ENCODE measurements at places on chromosomes 2 and 18.

DNA sequence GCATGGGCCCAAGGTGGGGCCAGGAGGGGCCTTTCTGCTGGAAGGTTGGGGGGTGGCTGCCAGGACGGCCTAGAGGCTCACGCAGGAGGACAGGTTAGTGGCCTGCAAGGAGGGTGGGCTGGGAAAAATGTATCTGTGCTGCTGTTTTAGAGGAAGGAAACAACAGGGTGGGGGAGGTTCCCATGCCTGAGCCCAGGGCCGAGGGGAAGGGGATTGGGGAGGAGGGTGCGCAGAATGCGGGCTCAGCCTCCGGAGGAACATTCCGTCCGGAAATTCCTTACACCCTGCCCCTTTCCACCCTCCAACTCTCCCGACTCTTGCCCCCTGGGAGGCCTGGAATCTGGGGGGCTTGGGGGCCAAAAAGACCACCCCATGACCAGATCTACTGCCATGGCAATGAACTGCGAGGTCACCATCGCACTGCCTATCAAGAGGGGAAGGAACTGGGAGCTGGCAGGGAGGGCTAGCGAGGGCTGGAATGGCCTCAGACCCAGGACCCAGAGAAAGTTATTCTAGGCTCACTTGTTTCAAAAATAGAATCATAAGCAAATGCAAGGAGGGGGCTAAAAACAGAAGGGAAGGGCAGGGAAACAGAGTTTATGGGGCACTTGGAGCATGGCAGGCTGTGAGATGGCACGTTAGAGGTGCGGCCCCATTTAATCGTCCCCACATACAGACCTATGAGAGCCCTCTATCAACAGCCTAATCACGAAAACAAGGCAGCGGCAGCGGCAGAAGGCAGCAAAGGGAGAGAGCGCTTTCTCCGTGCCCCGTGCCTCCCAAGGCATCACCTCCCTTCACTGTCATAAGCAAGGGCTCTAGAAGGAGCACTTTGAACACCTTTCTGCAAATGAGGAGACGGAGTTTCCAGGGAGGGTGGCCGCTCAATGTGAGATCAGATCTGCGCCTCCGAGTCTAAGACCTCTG lies 90.4 kb downstream of the TNS1 start:
- no peak for DNase-seq

DNA sequence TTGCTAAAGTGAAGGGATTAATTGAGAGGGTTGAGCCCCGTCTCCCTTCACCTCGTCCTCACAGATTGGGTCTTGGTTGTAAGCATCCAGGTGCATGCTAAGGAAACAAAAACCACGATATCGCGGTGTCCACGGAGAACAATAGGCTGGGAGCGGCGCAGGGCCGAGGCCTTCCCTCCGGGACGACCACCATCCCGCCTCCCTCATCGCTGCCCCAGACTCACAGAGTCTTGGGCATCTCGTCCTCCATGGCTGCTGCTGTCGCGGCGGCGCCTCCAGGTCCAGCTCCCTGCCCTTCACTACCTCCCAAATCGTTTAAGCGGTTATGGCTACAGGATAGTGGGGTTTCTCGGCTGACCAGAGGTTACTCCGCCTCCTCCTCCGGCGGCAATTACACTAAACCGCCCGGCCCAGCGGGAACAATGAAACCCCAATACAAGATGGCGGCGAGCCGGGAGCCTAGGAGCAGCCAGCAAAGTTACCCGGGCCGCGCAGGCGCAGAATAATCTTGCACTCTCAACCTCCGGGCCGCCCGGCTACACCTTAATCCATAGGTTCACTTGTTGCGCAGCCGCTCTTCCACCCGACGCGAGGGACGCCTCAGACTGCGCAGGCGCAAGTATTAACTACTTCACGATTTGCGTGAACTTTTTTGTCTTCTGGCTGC lies at the start of gene TIA1:
Gene TIA1 (minus strand): TSS at position 448 of the 667 bp plus-strand sequence. CDS start 198 bp downstream, at position 250.
- DNase-seq = peak; percentile 98

DNA sequence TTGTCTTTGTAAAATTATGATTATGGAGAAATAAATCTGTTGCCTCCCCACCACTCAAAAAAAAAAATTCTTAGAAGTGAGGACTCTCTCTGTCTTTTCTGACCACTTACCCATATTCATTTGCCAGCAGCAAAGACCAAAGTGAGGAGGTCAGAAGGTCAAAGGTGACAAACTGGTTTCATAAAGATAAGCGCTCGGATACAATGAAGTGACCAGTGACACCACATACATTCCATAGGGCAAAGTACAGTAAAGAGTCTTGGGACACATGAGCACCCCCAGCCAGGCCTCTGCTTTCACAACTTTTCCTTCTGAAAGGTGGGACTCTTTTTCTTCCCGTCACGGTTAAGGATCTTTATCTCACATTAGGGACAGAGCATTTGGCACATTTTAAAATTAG lies 75.9 kb upstream of the TCF4 start:
- no peak for DNase-seq

DNA sequence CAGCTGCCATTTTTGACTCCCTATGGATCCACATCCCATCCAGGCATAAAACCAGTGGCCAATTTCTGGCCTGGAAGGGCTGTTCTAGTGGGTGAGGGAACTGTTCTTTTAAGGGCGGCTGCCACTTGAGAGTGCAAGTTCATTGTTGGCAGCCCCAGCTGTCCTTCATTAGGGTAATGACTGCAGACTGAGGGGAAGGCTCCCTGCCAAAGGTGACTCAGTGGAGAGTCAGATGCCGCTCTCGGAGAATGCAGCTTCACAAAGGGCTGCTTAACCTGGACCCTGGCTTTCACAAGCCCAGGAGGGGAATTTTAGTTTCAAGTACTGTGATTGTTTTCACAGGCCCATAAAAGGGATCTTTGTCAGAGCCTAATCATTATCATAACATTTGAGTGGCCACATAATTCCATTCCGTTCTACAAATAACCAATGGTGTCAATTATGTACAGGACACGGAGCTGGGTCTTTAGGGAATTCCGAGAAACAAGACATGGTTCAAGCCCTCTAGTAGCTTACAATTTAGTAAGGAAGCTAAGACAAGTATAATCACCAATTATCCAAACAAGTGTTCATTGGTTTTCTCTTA lies 235.7 kb downstream of the CDCA7 start:
- DNase-seq = no peak

GRCh38 chr18:49597157-49597931 lies 35.5 kb downstream of the LIPG start:
- DNase-seq = no peak

DNA sequence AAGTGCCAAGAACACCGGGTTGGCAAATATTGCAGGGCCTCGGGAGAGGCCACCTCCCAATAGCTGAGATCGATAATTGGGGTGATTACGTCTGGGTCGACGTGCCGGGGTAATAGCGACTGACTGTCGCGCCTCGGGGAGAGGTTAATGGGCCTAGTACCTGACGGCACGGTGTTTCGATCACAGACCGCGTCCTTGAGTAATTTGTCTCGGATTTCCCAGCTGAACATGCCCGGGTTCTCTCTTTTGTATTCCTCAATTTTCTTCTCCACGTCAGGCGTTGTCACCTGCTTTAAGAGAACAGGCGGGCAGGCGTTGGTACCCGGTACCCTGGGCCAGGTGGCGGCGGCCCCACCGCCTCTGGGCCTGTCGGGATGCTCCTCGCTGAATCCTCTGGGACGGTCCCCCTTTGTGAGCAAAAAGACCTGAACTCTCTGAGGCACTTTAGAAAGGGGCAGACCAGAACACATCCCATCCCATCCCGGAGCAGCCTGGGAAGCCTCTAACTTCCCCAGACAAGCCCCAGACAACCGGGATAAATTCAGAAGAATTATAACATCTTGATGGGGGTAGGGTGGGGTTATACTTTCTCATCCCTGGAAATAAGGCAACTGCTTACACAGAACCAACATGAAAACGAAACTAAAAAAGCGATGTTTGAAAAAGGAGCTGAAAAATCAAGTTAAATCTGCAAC lies 3.3 kb downstream of the PAX3 start:
- no peak for DNase-seq

GRCh38 chr18:3153107-3153704 lies 66.6 kb downstream of the MYOM1 start:
- DNase-seq = no peak

GRCh38 chr18:59950215-59950944 lies 50.6 kb downstream of the PMAIP1 start:
- DNase-seq = no peak

- DNase-seq = no peak
Measured at GRCh38 chr18:68676913-68677312, 38.0 kb downstream of the TMX3 start.

GRCh38 chr18:68103561-68103960 lies 587.0 kb upstream of the DSEL start:
- no peak for DNase-seq

- no peak for DNase-seq
Measured at GRCh38 chr2:55311444-55311870, 42.4 kb upstream of the MTIF2 start.

DNA sequence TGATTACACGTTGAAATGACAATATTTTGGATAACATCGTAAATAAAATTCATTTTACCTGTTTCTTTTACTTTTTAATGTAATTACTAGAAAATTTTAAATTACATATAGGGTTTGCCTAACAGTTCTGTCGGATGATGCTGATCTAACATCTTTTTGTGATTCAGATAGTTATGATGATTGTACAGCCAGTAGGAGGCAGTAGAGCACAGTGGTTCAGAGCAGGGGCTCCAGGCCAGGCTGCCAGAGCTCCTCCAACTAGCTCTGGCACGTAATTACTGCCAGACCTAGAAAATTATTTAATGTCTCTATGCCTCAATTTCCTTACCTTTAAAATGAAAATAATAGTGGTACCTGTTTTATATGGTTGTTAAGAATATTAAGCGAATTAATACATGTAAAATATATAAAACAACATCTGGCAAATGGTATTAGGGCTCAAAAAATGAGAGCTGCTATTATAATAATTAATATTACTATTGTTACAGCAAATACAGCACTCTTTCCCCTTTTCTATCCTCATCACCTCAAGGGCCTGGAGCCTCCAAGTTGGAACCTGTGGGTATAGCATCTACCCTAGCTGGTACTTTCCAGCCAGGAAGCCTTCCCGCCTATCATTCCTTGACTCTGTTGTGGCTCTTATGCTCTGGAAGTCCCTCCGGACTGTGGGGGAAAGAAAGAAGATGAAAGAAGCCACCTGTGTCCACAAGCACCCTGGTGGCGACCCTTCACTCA lies 47.7 kb upstream of the PLA2R1 start:
- DNase-seq = peak; percentile 41

DNA sequence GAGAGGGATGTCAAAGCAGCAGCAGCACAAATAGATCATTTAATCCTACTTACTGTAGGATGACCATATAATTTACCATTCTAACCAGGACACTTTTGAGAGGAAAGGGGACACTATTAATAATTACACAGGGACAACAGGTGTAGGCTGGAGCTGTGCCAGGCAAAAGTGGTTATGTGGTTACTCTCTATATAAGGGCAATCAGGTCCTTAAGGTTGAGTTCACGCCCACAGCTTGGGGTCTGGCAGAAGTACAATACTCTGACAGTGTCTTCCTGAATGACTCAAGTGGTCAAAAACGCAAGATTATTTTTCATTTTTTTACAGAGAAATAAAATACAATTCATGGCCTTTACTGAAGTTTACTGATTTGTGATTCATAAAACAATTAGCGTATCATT lies 2.8 kb downstream of the PREPL start:
- no peak for DNase-seq

DNA sequence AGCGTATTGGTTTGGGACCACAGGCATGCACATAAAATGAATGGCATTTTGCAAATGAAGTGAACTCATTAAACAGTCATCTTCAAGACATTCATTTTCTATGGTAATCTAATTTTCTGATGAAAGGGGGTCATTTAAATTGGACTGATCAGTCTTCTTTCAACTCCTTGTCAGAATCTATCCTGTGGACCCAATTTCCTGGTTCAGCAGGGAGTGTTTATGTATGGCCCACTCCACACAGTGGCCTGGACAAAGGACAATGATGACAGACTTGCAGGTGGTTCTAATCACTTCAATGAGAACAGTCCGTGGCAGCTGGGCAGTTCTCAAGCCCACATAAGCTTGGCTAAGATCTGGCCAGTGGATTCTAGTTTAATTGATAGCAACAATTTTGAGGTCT lies 448.1 kb downstream of the DCDC2C start:
- no peak for DNase-seq

GRCh38 chr2:187422282-187422681 lies 25.8 kb downstream of the CALCRL start:
- no peak for DNase-seq

GRCh38 chr18:57347784-57348183 lies 4.6 kb upstream of the ST8SIA3 start:
- no peak for DNase-seq

DNA sequence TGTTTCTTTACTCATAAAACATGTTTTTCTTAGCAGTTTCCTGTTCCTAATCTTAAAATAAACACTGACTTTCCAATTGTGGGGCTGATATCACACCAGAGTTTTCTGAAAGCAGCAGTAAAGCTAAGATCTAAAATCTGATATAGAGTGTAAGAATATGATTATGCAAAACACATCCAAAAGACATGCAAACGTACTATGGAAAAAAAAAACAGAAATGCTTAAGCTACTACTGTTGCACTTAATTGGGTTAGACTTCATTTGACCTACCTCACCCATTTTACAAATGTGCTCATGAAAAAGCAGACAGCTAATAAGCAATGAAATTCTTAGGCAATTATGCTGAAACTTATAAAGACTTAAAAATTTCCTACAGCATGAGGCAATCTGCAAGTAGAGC lies 10.5 kb downstream of the CYTIP start:
- DNase-seq = no peak

DNA sequence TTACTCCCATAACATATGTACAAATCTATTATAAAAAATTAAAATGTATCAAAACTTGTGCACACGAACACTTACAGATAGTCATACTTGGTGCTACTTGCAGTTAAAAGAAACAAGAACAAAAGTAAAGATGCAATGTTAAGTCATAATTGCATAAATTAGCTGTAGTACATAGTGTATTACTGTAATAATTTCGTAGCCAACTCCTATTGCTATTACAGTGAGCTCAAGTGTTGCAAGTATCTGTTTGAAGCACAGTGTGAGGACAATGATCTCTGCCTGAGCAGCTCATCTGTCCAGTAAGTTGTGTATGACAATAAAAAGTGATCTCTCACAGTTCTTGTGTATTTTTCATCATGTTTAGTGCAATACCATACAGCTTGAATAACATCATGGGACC lies 7.5 kb upstream of the SERPINB13 start:
- DNase-seq = no peak

DNA sequence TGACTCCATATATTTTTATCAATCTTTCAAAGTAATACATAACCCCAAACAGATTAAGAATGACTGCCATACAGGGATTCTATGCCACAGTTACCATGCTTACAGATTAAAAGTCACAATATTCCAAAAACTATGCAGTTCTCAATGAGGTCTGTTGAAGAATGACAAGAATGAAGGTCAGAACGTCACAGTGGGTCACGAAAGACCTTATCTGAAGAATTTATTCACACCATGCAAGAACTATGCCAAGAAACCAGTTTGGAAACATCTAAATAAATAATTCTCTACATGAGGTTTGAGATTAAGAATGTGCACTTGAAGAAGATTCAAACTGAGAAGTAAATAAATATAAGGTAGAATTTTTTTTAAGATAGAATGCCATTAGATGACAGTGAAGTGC lies 253.3 kb downstream of the EXOC6B start:
- DNase-seq = no peak

- no peak for DNase-seq
Measured at GRCh38 chr2:119197529-119198239, 25.9 kb upstream of the STEAP3 start.
